ENCODE measurements at places on chromosomes 7 and 10. TPM values are rescaled to one million over a fixed set of nuclear protein-coding genes. Genes with fewer than 3 reads are reported as not detected.

GRIFIN gene
- not detected for total RNA-seq

ACSL5 gene
- 9.3 TPM for total RNA-seq

PLCE1 gene
- total RNA-seq: 3.8 TPM

CNNM1 gene
- total RNA-seq: not detected

DIP2C gene
- total RNA-seq: 14.7 TPM

COA1 gene
- total RNA-seq: 16.3 TPM

KEL gene
- total RNA-seq: not detected

FBXO24 gene
- total RNA-seq: not detected

PSAP gene
- 653 TPM for total RNA-seq

TMEM184A gene
- not detected for total RNA-seq

CALHM3 gene
- not detected for total RNA-seq

GTF2I gene
- 112 TPM for total RNA-seq

LHFPL3 gene
- not detected for total RNA-seq

ARMH3 gene
- total RNA-seq: 4.5 TPM

RABGEF1 gene
- total RNA-seq: 31.6 TPM

TEX36 gene
- total RNA-seq: not detected

PRSS1 gene
- not detected for total RNA-seq

ADARB2 gene
- not detected for total RNA-seq

Measured in ascending aorta (tissue), 2 donors.